ENCODE measurements at places on chromosomes 2 and 18.

DNA sequence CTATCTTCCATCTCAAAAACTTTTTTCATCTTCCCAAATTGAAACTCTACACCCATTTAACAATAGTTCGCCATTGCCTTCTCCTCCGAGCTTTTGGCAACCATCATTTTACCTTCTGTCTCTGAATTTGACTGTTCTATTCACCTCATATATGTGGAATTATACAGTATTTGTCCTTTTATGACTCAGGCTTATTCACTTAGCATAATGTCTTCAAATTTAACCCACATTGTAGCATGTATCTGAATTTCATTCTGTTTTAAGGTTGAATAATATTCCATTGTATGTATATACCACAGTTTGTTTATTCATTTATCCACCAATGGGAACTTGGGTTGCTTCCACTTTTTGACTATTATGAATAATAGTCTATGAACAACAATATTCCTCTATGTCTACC, 233.9 kb downstream of the GPD2 start:
- DNase-seq, result no peak

GRCh38 chr18:41391616-41392595, 563.1 kb upstream of the PIK3C3 start:
- DNase-seq, result peak; percentile 17

GRCh38 chr2:212193056-212193455, 345.5 kb downstream of the ERBB4 start:
- no peak for DNase-seq

- DNase-seq, result no peak
Observed at GRCh38 chr2:131077966-131078365, 15.3 kb downstream of the FAM168B start.

- no peak for DNase-seq
Observed at GRCh38 chr2:241187101-241187917, 1.2 kb upstream of the ANO7 start.

DNA sequence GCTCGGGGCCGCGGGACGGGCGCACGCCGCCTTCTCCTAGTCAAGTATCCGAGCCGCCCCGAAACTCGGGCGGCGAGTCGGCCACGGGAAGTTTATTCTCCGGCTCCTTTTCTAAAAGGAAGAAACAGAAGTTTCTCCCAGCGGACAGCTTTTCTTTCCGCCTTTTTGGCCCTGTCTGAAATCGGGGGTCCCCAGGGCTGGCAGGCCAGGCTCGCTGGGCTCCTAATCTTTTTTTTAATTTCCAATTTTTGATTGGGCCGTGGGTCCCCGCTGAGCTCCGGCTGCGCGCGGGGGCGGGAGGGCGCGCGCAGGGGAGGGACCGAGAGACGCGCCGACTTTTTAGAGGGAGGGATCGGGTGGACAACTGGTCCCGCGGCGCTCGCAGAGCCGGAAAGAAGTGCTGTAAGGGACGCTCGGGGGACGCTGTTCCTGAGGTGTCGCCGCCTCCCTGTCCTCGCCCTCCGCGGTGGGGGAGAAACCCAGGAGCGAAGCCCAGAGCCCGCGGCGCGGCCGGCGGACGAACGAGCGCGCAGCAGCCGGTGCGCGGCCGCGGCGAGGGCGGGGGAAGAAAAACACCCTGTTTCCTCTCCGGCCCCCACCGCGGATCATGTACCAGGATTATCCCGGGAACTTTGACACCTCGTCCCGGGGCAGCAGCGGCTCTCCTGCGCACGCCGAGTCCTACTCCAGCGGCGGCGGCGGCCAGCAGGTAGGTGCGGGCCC, 617 bp downstream of the FOSL2 start:
- DNase-seq, result no peak

- DNase-seq, result no peak
Observed at GRCh38 chr2:205688417-205689200, 6.3 kb downstream of the NRP2 start.

- DNase-seq, result no peak
Observed at GRCh38 chr18:11470941-11471340, 138.5 kb upstream of the SLC35G4 start.

DNA sequence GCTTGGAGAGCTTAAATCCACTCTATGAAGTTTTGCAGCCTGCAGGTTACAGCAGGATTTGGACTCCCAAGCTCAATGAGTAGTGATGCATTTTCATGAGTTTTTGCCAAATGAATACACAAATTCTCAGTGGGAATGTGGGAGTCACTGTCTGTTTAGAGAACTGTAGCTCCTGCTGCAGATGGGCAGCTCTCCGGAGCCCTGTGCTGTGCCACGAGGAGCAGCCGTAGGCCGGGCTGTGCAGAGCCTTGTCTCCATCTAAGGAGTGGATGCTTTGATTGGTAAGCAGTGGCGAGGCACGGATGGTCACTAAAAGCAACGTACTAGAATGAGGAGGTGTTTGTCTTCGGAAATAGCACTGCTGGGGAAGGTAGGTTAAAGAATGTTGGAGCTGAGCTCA, 96.0 kb upstream of the NFATC1 start:
- no peak for DNase-seq

DNA sequence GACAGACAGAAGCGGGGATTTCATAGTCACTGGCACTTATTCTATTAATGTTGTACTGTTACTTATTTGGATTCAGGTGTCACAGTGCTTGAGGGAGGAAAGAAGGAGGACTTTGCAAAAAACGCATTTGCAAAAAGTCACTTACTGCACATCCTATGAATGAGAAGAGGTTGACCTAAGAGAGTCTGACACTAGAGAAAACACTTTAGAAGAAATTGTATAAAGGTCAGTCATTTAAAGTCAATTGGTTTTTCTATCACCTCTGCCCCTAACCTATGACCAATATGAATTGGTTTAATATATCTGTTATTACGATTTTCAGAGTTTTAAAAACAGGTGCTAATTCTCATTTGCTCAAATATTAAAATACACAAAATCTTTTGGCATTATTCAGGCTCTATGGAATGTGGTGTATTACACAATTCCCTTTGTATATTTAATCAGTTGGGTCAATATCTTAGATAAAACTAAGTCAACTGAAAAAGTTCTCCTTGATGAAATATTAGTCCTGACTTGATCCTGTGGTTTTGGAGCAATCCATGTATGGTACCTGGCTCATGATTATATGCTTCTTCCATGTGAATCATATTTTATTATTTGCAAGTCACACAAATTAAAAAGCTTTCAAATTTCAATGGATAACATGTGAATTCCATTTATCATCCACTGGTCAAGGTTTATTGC, 157.4 kb downstream of the CDH2 start:
- no peak for DNase-seq

- no peak for DNase-seq
Observed at GRCh38 chr18:7946734-7947377, 379.7 kb downstream of the PTPRM start.

DNA sequence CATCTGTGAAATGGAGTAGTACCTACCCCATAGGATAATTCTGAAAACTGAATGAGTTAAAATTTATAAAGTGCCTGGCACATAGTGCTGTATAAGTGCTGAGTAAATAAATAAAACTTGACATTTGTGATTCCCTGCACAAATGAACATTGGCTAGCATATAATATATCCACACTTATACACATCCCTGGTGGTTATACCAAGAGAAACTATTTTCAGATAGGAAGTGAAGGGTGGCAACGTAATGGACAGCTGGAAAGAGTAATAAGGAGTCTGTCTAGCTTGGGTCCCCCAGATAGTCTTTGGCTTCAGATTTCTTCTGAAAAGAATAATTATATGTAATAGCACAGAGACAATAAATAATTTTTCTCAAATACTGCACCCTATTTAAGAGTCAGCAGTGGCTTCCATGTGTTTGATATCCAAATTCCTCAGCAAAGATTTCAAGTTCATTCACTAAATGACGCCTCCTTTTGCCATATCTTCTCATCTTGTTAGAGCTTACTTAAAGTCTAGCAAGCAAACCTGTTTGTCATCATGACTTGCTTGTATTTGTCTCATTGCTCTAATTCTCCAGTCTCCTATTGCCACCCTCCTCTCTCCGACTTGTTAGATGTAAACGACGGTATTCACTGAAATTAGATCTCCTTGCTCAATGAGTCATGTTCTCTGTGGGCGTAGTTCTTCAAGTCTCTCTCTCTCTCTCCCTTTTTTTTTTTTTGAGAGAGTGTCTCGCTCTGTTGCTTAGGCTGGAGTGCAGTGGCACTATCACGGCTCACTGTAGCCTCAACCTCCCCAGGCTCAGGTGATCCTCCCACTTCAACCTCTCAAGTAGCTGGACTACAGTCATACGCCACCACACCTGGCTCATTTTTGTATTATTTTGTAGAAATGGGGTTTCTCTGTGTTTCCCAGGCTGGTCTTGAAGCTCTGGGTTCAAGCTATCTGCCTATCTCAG, 8.7 kb upstream of the ADGRF3 start:
- DNase-seq, result no peak

GRCh38 chr2:120736624-120737339, 1.1 kb downstream of the GLI2 start:
- DNase-seq, result no peak

- DNase-seq, result no peak
Observed at GRCh38 chr2:146982393-146982846, 862.4 kb upstream of the ACVR2A start.

DNA sequence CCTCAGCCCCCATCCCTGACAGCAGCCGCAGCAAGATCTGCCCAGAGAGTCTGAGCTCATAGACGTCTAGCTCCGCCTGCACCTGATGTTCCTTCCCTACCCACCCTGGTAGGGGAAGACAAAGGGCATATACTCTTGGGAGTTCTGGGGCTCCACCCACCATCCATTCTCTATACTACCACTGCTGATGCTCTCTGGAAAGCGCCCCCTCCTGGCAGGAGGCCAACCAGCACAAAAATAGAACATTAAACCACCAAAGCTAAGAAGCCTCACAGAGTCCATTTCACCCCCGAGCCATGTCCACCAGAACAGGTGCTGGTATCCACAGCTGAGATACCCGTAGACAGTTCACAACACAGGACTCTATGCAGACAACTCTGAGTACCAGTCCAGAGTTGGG, 662.6 kb upstream of the FAM98A start:
- DNase-seq, result no peak
